ENCODE measurements at places on chromosomes 5 and 9.

DNA sequence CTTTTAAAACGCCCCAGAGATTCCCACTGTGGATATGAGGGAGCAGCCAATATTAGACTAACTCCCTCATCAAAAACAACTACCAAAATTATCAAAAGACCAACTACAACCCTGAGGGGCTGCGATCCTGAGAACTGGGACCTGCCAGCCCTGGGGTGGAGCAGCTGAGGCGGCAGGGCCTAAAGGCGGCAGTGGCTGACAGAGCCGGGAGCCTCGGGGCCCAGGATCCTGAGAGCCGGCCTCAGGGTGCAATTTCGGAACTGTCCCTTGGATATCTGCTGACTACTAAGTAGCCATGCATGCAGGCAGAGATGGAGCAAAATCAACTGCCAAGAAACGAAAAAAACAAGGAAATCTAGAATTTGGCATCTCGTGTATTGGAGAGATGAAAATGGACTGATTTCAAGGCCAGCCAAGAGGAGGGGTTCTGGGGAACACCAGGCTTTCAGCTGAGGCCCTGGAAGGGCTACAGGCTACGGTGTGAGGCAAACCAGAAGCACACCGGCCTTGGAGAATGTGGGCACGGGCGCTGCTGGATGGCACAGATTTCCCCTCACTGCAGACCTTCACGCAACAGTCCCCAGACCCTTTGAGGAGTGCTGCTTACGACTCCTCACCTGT is 63.6 kb upstream of the UBAC1 start:
- no peak overlapping the region for H3K27ac ChIP-seq
- no peaks in the 10 kb centered on the region for H3K36me3 ChIP-seq
- no peak for DNase-seq
- no peak overlapping the region for H3K4me3 ChIP-seq

DNA sequence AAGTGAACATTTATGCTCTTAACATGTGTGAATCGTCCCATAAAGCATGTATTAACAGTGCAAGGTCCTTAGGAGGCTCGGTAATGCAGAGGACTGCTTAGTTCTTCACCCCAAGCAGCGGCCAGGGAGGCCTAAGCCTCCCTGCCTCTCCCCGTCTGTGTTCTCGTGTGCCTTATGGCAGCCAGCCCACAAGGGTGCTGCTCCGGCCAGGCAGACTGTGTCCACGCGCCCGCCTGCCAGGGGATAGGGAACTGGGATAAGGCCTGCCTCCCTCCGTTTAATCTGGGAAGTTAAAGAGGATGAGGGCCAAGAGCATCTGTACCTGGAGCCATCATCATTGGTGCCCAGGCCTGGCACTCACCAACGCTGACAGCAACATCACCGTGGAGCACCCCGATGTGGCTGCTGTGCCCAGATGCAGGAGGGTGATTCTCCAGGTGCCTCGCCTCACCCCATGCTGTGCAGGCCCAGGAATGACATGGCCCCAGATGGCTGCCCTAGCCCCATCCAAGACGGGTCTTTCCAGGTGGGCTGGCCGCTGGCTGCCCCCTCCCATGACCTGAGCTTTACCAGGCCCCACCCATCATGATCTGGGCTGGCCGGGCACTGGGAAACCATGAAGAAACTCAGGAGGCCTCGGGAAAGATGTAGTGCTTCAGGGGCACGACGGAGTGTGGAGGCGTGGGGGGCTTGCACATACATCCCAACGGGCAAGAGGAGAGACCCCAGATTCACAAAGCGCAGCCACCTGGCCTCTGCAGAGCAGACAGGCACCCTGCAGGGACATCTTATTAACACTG is 35.6 kb upstream of the SUSD3 start:
- H3K4me3 ChIP-seq: no peak overlapping the region
- H3K27ac ChIP-seq: peak overlapping the region; percentile 78
- H3K4me1 ChIP-seq: peaks cover 90% of the 10 kb centered on the region
- DNase-seq: no peak

GRCh38 chr5:151471276-151471675 is 23.9 kb downstream of the SLC36A1 start:
- DNase-seq: no peak
- no peaks in the 10 kb centered on the region for H3K27me3 ChIP-seq
- H3K4me1 ChIP-seq: no peaks in the 10 kb centered on the region
- H3K27ac ChIP-seq: no peak overlapping the region
- no peak overlapping the region for H3K4me3 ChIP-seq
- peaks cover 7% of the 10 kb centered on the region for H3K36me3 ChIP-seq

- no peaks in the 10 kb centered on the region for H3K27me3 ChIP-seq
- H3K27ac ChIP-seq: peak overlapping the region; percentile 79
- peak; percentile 27 for DNase-seq
- H3K4me1 ChIP-seq: peaks cover 21% of the 10 kb centered on the region
These were observed 92.7 kb downstream of the SV2C start for GRCh38 chr5:76175821-76176403.

DNA sequence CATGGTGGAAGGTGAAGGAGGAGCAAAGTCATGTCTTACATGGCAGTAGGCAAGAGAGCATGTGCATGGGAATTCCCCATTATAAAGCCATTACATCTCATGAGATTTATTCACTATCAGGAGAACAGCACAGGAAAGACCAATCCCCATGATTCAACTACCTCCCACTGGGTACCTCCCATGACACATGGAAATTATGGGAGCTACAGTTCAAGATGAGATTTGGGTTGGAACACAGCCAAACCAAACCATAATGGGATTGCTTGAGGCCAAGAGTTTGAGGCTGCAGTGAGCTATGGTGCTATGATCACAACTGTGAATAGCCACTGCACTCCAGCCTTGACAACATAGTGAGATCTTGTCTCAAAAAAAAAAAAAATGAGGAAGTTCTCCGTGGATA is 581.8 kb downstream of the TAF11L14 start:
- no peaks in the 10 kb centered on the region for H3K4me1 ChIP-seq
- H3K27me3 ChIP-seq: no peaks in the 10 kb centered on the region
- H3K4me3 ChIP-seq: no peak overlapping the region
- no peak for DNase-seq

DNA sequence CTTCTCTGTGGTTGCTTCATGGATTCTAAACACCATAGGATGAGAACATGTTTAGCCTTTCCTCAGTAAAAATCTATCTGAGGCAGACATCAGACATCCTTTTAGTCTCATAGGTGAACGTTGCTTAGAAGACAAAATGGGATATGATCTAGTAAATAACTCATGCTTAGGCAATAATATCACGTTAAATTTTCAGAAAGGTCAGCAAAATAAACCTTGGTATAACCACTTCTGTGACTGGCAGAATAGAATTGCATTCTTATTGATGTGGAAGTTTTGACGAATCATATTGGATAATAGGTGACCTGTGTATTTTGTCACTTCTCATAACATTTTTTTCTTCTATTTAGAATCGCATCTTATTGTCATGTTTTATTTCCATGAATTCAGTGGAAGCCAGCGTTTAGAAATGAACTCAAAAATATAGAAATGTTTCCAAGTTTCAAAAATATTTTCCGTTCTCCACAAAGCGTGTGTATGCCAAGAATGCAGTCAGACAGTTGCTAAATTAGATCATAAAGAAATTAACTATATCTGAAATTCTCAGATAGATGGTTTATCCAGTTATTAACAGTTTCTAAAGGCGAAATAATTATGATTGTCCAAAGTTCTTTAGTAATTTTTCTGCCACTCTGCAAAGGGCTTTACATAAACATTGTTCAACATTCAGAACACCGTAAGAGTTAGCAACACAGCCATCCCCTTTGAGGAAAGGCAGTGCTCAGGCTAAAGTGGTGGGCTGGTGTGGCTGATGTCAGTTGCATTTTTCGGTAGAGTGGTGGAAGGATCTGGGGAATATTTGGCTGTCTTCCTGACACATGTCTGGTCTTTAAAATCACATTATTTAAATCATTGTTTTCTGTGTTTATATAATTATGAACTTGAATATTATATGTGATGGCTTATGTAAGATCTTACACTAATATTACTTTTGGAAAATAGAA is 827.2 kb downstream of the MTRR start:
- DNase-seq: no peak
- H3K27me3 ChIP-seq: no peaks in the 10 kb centered on the region
- no peaks in the 10 kb centered on the region for H3K4me1 ChIP-seq

GRCh38 chr9:108724652-108725051 is 131.1 kb downstream of the ACTL7B start:
- no peaks in the 10 kb centered on the region for H3K27me3 ChIP-seq
- no peaks in the 10 kb centered on the region for H3K4me1 ChIP-seq
- no peak overlapping the region for H3K27ac ChIP-seq
- no peak for DNase-seq
- no peaks in the 10 kb centered on the region for H3K36me3 ChIP-seq

DNA sequence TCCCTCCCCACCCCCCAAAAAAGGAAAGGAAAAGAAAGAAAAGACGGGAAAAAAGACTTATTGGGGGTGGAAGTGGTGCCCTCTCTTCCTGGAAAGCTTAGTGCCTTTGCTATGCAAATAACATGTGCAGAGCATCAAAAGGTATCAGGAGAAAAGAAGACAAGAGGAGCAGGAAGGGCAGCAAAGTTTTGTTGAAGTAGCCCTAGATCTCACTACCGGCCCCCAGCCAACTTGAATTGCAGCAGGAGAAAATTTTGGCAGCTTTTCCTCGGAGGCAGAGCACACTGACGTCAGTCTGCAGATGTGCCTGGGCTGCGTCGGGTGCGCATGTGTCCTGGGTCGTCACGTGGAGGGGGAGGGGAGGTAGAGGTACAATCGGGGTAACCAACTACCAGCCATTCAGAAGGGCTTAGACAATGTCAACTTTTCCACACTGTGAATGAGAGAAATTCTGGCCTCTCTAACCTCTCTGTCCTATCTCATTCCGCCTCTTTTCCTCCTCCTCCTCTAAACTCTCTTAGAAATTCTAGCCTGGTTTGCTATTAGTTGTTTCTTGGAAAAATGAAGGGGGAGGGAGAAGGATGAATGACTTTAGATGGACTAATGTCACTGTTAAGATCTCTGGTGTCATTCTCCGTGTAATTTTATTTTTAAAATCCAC is at the start of gene ADAMTS6:
TSS of gene ADAMTS6 (minus strand) at position 286 of the 661 bp plus-strand sequence. CDS start 8,247 bp downstream, outside the sequence.
- peaks cover 19% of the 10 kb centered on the region for H3K4me1 ChIP-seq
- H3K27me3 ChIP-seq: peaks cover 8% of the 10 kb centered on the region

GRCh38 chr5:68958428-68958827 is 135.4 kb upstream of the SLC30A5 start:
- no peaks in the 10 kb centered on the region for H3K27me3 ChIP-seq
- no peak overlapping the region for H3K27ac ChIP-seq
- DNase-seq: no peak

DNA sequence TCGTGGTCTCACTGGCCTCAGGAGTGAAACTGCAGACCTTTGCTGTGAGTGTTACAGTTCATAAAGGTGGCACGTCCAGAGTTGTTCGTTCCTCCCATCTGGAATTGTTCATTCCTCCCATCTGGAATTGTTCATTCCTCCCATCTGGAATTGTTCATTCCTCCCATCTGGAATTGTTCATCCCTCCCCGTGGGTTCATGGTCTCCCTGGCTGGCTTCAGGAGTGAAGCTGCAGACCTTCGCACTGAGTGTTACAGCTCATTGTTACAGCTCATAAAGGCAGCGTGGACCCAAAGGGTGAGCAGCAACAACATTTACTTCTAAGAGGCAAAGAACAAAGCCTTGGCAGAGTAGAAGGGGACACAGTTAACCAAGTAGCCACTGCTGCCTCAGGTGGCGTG is 69.1 kb downstream of the GCNT1 start:
- no peak for DNase-seq
- no peak overlapping the region for H3K27ac ChIP-seq
- peaks cover 6% of the 10 kb centered on the region for H3K27me3 ChIP-seq
- peaks cover 1% of the 10 kb centered on the region for H3K4me1 ChIP-seq

DNA sequence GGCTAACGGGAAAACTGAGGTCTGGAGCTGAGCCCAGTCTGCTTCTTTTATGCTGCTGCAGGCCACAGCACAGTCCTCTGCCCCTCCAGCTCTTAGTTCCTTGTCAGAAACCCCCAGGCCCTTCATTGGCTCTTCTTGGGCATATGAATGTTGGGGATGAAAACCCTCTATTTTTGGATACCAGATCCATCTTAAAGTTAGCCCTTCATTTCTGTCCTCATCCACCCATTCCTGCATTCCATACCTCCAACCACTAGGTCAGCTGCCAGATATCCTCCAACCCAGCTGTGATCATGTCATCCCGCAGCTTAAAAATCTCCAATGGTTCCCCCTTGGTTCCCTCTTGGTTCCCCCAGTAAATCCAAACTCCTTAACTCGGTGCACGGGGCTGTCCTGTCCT is 1.8 kb upstream of the SLC25A51 start:
- H3K4me1 ChIP-seq: peaks cover 29% of the 10 kb centered on the region
- H3K27ac ChIP-seq: no peak overlapping the region
- no peak for DNase-seq
- no peak overlapping the region for H3K4me3 ChIP-seq

- H3K36me3 ChIP-seq: peaks cover 24% of the 10 kb centered on the region
- no peak overlapping the region for H3K4me3 ChIP-seq
- H3K4me1 ChIP-seq: no peaks in the 10 kb centered on the region
- DNase-seq: no peak
These were observed 23.9 kb upstream of the SAP30L start for GRCh38 chr5:154421868-154422267.

DNA sequence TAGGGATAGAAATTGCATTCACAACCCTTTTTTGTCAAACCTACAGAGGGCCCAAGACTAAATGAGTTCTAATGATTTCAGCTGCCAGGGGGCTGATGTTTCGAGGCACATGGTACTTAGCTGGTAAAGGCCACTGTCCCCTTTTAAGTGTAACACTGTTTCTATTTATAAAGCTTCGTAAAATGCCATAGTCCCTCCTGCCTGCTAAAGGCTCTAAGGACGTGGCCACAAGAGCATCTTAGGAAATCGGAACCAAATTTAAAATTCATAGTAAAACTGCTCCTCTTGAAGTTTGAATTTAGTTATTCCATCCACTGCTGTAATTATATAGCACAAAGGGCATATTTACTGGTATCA is 170.3 kb upstream of the WWC1 start:
- no peak for DNase-seq
- H3K4me3 ChIP-seq: no peak overlapping the region
- no peaks in the 10 kb centered on the region for H3K36me3 ChIP-seq
- no peak overlapping the region for H3K27ac ChIP-seq

GRCh38 chr5:105688227-105688792 is 1982.4 kb downstream of the EFNA5 start:
- no peak overlapping the region for H3K27ac ChIP-seq
- H3K27me3 ChIP-seq: no peaks in the 10 kb centered on the region
- no peak overlapping the region for H3K4me3 ChIP-seq

DNA sequence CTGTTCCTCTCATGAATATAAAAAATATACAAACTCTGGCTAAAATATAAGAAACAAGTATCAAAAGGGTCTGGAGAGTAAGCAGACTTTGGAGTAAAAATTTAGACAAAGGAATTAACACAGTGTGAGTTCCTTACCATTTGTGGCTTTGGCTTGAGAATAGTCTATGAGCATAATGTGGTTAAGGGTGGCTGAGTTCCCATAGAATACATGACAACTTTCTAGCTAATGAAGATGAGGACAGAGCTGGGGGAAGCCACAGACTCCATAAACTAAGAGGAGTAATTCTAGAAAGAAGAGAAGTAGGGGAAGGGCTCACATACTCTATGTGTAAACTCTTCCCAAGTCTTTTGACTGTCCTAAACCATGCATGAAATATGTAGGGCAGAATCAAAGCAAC is 79.4 kb downstream of the CAAP1 start:
- no peak overlapping the region for H3K4me3 ChIP-seq
- H3K4me1 ChIP-seq: no peaks in the 10 kb centered on the region
- H3K27me3 ChIP-seq: no peaks in the 10 kb centered on the region
- no peaks in the 10 kb centered on the region for H3K36me3 ChIP-seq
- no peak overlapping the region for H3K27ac ChIP-seq
